ENCODE measurements at places on chromosomes 2 and 18. TPM values are rescaled to one million over a fixed set of nuclear protein-coding genes. Genes with fewer than 3 reads are reported as not detected.

Gene ZNF532
- total RNA-seq, result 55.6 TPM

Gene NGEF
- total RNA-seq, result 0.57 TPM

Gene EVX2
- total RNA-seq, result not detected

Gene VIT
- total RNA-seq, result 0.22 TPM

Gene CRYGC
- total RNA-seq, result not detected

Gene FBXO48
- total RNA-seq, result 0.44 TPM

Gene POTEI
- not detected for total RNA-seq

Gene PDIA6
- 810 TPM for total RNA-seq

Gene COLEC12
- 15.0 TPM for total RNA-seq

Gene ARHGAP15
- not detected for total RNA-seq

Gene IL37
- total RNA-seq, result not detected

Gene SPTBN1
- total RNA-seq, result 407 TPM

Gene CFLAR
- 114 TPM for total RNA-seq

Gene REG1B
- not detected for total RNA-seq

Gene TMEM198
- total RNA-seq, result 1.1 TPM

Gene ZDBF2
- 36.1 TPM for total RNA-seq

Gene AQP12A
- total RNA-seq, result not detected

Gene KCNJ3
- not detected for total RNA-seq

Gene ABCB6
- 24.8 TPM for total RNA-seq

Gene FER1L5
- under 0.01 TPM for total RNA-seq

Gene LYPD6B
- 12.5 TPM for total RNA-seq

Gene IL18R1
- total RNA-seq, result 0.43 TPM

Gene SFXN5
- 9.6 TPM for total RNA-seq

Gene EPHA4
- total RNA-seq, result 17.5 TPM

Gene CD207
- total RNA-seq, result not detected

Gene RGPD3
- total RNA-seq, result 0.22 TPM

Gene PIKFYVE
- 37.0 TPM for total RNA-seq

Gene FEV
- not detected for total RNA-seq

Gene SP140
- total RNA-seq, result 4.4 TPM

Gene ZNF396
- 1.8 TPM for total RNA-seq

Gene TBR1
- total RNA-seq, result under 0.01 TPM

Measured in placental pericyte (primary cell).